ENCODE measurements at places on chromosomes 2 and 18. TPM values are rescaled to one million over a fixed set of nuclear protein-coding genes. Genes with fewer than 3 reads are reported as not detected.

DNA sequence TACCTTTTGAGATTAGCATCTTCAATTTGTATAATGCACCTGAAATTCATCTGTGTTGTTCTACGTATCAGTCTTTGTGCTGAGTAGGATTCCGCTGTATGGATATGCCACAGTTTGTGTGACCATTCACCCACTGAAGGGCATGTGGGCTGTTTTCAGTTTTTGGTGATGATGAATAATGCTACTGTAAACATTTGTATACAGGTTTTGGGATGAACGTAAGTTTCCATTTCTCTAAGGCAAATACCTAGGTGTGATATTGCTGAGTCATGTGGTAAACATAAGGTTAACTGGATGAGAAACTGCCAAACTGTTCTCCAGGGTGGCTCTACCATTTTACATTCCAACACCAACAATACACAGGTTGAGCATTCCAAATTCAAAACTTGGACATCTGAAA lies 35.1 kb downstream of the CABYR start:
- no peak for DNase-seq

DNA sequence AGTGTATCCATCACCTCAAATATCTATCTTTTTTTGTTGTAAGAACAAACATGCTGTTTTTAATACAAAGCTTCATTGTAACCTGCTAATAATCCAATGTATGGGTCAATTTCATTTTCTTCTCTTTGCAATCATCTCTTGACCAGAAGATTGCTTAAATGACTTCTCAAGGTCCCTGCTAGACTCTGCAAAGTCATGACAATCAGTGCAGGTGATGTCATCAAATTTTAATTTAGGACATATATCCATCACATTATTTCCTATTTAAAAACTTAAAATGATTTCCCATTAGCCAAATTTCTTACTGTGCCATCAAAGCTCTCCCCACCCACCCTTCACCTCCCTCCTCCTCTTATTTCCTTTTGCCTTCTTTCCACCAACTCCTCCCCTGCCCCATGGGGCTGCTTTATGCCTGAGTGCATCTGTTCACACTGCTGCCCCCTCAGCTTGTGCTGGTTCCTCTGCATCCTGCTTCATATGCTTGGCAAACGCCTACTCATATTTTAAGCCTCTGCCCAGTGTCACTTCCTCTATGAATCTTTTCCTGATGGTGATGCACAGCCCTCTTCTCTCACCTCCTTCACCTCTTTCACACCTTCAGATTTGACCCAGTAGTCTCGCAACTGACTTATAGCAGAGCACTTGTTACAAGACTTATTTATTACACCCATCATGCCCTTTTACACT lies 20.3 kb downstream of the PLEK start:
- DNase-seq: no peak

DNA sequence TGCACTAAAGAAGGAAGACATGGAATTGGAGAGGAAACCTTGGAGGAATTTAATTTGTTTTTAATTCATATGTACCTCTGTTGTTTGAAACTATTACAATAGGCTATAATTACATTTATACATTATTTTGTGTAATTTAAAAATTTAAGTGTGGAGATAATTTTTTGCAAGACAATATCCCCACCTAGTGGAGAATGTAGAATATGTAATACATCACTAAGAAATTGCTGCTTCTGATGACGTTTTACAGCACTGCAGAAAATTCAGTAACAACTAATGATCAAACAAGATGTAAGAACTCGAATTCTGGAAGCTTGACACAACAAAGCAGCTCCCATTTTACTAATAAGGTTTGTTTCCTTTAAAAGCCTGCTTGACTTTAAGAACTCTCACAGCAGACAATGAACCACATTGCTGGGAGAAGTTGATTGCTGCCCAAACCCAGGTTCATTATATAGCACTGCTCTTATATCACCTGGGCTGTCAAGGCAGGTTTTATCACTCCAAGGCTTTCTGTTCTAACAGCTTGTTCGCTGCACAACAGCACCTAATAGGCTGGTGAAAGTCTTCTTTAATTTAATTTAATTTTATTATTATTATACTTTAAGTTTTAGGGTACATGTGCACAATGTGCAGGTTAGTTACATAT lies 53.4 kb downstream of the THADA start:
- no peak for DNase-seq

GRCh38 chr18:78518805-78519204 lies 460.8 kb upstream of the SALL3 start:
- no peak for DNase-seq

DNA sequence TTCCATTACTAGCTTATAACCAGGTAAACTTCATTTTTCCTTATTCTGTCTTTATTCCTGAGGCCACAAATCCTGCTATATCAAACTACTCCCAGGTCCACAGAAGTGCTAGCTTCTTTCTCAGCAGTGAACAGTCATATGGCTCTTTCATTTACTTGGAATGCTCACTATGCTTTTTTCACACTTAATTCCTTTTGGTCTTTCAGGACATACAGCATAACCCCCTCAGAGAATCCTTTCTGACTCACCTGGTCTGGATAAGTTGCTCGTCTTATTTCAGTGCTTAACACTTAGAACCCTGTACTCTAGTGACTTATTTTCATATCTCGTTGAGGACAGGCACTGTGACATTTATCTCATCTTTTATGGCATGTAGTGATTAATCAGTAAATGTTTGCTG lies 325.0 kb upstream of the UBE2E3 start:
- DNase-seq: no peak

DNA sequence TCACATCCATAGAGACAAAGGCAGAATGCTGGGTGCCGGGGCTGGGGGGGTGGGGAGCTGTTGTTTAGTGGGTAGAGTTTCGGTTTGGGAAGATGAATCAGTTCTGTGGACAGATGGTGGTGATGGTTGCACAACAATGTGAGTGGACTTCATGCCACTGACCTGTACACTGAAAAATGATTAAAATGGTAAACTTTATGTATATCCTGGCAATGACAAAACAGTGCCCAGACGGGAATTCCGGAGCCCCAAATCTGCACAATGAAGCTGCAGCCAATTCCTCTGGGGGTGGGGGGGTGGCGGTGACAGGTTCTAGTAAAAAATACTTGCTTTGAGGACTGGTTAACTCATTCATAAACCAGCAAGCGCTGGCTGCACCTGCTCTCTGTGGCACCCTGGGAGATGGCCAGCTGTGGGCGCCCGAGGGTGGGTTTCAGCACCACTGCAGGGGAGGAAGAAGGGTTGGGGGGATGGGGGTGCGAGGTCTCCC lies 81.8 kb upstream of the HPCAL1 start:
- no peak for DNase-seq

DNA sequence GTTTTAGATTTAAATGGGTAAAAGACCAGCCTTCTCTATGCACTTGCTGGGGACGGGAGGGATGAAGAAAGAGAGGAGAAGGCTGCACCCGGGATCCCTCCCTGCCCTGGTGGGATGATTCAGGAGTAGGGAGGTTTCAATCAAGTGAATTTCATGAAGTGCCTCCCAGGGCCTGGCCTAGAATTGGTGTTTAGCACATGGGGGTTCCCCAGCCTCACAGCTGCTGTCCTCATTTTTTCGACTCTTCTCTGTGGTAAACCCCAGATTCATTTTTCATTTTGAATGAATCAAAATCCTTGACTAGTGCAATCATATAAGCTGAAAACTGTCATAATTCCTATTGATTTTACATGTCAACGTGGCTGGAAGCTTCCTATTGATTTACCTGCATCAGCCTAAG lies 81.1 kb downstream of the LPIN1 start:
- DNase-seq: no peak

DNA sequence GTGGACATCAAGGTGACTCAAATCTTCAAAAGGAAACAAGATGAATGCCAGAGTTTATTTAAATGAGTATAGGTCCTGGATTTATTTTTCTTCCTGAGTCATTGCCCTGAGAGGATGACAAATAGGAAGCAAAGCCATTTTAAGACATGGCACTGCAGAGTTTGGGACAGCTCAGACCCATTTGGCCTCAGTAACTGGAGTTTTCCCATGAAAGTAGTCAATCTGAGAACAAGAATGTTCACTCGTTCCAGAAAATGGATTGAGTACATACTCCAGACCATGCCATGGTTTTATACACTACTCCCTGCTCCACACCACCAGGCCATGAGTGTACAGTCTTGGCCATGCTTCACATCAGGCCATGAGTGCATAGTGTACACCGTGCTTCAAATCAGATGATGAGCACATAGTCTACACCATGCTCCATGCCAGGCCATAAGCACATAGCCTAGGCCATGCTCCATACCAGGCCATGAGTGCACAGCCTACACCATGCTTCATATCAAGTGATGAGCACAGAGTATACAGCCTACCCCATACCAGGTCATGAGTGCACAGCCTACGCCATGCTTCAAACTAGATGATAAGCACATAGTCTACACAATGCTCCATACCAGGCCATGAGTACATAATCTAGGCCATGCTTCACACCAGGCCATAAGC lies 202.4 kb downstream of the FBXO15 start:
- no peak for DNase-seq

- DNase-seq: no peak
Observed at GRCh38 chr2:6545336-6545735, 320.4 kb downstream of the CMPK2 start.

- DNase-seq: peak; percentile 59
Observed at GRCh38 chr2:85924522-85924921, 35.7 kb upstream of the ST3GAL5 start.

- no peak for DNase-seq
Observed at GRCh38 chr2:168300460-168300859, 53.1 kb upstream of the STK39 start.

- DNase-seq: no peak
Observed at GRCh38 chr18:50374220-50374752, 560 bp upstream of the SKA1 start.

Gene CAVIN2
- total RNA-seq: 93.9 TPM

Gene RFX8
- not detected for total RNA-seq

Gene CHMP1B
- total RNA-seq: 30.4 TPM

Gene IL36G
- not detected for total RNA-seq

Gene INSIG2
- total RNA-seq: 15.9 TPM

Gene DCDC2C
- not detected for total RNA-seq

Gene ZNF532
- total RNA-seq: 59.3 TPM

Gene CXCR1
- 0.44 TPM for total RNA-seq

Gene TCF4
- total RNA-seq: 58.9 TPM

Gene ALKAL2
- total RNA-seq: 1.1 TPM

Gene CDCA7
- 0.96 TPM for total RNA-seq
